NCI-H1436 (cell line): ENCODE measurements at places on chromosomes 6 and 20.
A peak's percentile ranks its signal among the peaks of the same experiment; 100 is the strongest.

DNA sequence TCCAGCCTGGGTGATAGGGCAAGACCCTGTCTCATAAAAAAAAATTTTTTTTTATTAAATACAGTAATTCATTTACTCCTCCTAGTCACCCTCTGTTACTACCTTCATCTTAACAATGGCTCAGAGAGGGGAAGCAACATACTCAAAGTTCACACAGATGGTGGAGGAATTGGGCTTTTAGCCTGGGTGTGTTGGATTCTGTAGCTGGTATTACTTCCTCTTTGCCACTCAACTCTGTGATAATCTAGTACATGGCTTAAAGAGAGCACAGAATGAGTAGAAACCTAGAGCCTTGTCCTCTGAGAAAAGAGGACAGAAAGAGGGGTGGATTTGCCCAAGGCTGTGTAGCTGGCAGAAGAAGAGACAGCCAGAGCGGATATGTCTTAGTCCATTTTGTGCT is 96.6 kb downstream of the DLGAP4 start:
- DNase-seq: no peak

DNA sequence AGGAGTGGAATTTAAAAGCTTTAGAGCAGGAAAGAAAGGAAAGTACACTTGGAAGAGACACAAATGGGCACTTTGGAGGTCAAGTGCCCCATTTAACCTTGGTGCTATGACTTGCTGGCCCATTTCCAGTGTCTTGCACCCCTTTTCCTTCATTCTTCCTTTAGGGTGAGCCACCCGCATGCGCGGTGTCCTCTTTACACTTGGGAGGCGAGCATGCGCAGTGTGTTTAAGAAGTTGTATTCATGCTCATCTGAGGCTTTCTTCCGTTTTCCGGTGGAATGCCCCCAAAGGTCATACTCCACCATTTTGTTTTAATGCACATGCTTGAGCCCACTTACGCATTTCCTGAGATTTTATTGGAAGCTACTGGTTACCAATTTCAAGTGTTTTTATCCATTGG is 29.1 kb downstream of the TMEM170B start:
- DNase-seq: no peak

DNA sequence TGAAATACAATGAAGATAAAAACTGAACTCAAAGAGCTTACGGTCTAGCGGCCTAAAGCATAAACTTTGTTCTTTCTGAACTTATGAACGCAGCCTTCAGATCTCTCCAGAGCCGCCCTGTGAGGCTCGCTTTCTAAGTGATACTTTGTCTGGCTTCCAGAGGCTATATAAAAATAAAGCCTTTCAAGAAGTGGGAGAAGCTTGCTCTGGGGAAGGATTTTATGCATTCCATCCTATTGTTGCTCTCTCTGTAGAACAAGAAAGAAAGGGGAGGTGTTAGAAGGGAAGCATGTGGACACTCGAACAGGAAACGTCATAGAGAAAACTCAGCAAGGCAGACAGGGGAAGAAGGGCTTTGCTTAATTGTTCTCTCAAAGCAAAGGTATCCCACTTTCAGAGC is 77.0 kb downstream of the TBX18 start:
- no peak for DNase-seq

- no peak for DNase-seq
These were observed 12.2 kb downstream of the RAET1G start for GRCh38 chr6:149910721-149911151.

GRCh38 chr6:90107771-90108282 is 188.8 kb downstream of the BACH2 start:
- DNase-seq: no peak

DNA sequence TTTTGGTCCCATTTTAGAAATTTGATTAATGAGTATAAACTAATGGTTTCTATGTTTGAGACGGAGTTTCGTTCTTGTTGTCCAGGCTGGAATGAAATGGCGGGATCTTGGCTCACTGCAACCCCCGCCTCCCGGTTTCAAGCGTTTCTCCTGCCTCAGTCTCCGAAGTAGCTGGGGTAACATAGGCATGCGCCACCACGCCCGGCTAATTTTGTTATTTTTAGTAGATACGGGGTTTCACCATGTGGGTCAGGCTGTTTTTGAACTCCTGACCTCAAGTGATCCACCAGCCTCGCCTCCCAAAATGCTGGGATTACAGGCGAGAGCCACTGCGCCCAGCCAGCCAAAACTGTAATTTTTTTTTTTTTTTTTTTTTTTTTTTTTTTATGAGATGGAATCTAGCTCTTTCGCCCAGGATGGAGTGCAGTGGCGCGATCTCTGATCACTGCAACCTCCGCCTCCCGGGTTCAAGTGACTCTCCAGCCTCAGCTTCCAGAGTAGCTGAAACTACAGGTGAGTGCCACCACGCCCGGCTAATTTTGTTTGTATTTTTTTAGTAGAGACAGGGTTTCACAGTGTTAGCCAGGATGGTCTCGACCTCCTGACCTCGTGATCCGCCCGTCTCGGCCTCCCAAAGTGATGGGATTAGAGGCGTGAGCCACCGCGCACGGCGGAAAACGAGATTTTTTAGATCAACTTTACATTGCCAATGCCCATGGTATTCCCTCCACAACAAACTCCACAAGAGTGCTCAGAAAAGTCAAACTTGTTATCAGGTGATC is 127.8 kb downstream of the HFE start:
- DNase-seq: no peak

DNA sequence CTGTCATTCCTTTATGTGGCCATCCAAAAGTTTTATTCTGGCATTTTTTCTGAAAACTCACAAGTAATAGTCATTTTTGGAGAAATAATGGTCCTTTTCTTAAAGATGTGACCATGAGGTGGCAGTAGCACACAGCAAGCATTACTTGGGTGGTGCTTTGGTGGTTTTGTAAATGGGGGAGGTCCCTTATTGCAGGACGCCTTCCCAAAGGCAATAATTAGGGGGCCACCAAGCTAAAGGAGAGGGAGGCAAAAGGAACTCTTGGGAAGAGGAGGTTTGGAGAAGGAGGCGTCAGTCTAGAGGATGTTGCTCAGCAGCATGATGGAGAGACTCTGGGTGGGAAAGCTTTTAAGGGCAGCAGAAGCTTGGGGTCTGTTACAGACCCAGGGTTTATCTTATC is 422.6 kb upstream of the MMS22L start:
- DNase-seq: no peak

GRCh38 chr6:159788753-159789376 is 537 bp downstream of the TCP1 start:
- no peak for DNase-seq

GRCh38 chr20:4341804-4342485 is 326.6 kb upstream of the RNF24 start:
- DNase-seq: no peak

DNA sequence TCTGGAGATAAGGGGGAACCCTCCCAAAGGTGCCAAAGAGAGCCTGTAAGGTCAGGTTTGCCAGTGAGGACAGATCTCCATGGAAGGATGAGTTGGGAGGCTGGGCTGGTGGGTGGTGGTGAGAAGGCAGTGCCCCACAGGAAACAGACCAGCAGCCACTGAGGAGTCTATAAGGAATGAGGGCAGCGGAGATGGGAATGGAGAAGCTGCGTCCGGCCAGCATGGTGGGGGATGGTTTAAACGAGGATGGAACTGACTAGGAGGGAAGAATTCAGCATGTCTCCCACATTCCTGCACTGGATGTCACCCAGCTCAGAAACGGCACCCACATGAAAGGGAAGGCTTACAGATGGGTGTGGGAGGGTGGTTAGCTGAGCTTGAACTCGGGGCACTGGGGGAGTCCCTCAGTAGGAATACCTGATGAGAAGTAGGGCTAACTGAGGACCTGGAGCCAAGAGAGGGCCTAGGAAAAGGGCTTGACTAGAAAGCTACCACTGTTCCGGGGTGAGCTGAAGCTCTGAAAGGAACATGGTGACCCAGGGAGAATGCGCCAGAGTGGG is 53.2 kb downstream of the FOXA2 start:
- no peak for DNase-seq

DNA sequence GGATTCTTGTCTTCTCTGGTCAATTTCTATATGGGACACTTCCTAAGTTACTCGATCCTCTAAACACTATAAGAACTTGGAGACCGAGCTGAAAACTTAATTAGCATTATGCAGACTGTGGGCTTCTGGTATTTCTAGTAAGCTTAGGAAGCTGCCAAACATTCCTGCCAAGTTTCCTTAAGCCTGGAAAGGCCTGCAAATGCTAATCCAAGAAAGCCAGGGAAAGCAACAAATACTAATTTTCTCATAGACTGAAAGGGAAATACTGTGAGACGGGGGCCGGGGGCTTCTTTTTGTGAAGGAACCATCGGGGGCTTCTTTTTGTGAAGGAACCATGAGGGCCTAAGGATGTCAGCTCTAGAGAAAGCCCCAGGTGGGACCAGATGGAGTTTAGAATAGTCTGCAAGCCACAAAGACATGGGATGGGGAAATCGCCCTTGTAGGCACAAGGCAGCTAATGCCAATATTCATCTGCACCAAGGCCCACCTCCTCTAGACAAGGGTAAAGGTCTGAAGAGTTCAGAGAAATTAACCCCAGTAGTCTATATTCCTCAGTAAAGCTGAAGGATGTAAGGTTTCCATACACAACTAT is 332.4 kb upstream of the PRDM1 start:
- DNase-seq: no peak

DNA sequence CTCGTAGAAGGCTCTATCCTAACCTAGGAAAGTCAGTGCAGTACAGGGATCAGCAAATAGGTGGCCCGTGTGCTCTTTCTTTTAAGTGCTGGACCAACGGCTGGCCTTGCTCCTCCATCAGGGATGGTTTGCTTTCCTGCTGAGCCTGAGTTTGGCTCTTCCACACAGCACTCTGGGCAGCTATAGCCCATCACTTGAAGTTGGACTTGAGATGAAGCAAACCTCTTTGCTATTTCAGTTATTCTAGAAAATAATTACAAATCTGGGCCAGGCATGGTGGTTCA is 66.9 kb upstream of the KCNK16 start:
- no peak for DNase-seq

- DNase-seq: no peak
These were observed 27.4 kb downstream of the MRS2 start for GRCh38 chr6:24430086-24430485.

DNA sequence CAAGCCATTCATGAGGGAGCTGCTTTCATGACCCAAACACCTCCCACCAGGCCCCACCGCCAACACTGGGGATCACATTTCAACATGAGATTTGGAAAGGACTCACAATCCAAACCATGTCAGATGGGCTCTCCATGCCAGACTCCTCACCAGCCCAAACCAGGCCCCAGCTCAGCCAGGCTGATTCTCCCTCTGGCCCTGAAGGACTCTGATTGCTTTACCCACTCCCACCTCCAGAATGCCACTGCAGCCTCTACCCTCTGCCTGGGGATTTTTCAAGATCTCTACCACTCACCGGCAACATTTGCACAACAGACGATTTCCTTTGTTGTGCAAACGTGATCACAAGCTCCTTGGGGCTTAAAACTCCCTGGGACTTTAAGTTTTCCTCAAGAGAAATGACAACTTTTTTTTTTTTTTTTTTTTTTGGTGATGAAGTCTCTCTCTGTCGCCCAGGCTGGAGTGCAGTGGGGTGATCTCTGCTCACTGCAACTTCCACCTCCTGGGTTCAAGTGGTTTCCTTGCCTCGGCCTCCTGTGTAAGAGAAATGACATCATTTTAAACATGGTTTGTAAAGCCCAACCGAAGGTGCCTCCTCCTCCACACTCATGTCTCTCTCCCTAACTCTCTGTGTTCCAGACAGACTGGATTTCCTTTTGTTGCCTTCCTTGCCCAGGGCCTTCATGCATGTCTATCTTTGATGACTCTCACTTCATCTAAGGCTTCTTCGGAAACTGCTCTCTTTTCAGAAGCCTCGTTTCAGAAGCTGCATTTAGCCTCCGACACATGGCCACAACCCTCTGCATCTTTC is 147.0 kb downstream of the CDH26 start:
- no peak for DNase-seq

GRCh38 chr6:22353101-22353500 is 56.3 kb upstream of the PRL start:
- no peak for DNase-seq

DNA sequence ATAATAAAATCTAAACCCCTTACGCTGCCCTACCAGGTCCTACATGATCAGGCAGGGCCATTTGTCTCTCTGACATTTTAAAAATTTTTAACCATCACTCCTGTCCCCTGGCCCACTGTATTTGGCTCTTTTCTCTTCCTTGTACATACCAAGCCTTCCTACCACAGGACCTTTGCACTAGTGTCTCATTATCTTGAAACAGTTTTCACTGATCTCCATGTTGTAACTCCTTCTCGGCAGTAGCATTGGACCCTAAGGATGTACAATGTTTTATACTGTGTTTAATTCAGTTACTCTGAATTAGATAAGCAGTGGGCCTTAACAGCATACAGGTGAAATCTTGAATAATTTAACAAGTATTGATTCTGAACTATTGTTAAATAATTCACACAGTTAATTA is 330.7 kb downstream of the UTRN start:
- no peak for DNase-seq

- no peak for DNase-seq
These were observed 16.8 kb upstream of the BICRAL start for GRCh38 chr6:42764911-42765648.

GRCh38 chr20:45913116-45913515 is 1.2 kb upstream of the PLTP start:
- DNase-seq: no peak

GRCh38 chr6:47822856-47823554 is 41.2 kb downstream of the OPN5 start:
- DNase-seq: no peak

GRCh38 chr6:85580118-85580877 is 13.4 kb downstream of the SNX14 start:
- no peak for DNase-seq

GRCh38 chr20:19138758-19139157 is 73.7 kb upstream of the SLC24A3 start:
- no peak for DNase-seq

GRCh38 chr20:63969838-63970713 is at the start of gene ZNF512B:
Gene ZNF512B (minus strand): TSS chr20:63969930. CDS start chr20:63967950, 1,980 bp downstream.
- DNase-seq: peak; percentile 48

DNA sequence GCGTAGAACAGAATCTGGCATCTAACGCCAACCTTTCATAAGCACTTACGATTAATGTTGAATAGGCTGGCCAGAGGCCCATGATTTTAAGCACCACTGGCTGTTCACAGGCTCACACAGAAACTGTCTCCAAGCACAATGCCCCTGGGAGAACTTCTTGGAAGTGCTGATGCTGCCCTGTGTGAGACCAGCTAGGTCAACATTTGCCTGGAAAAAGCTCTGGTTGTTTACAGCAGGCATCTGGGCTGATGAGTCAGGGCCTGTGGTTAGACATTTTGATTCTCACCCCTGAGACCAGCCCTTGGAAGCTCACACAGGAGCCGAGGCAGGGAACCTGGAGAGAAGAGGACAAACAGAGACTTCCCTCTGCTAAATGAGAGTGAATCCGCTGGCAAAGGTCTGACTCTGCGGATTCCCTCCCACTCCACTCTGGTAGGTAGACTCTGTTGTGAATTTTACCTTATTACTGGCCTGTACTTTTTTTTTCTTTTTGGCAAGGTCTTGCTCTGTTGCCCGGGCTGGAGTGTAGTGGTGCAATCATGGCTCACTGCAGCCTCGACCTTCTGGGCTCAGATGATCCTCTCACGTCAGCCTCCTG is 6.8 kb upstream of the SULF2 start:
- no peak for DNase-seq
